SJCRH30 (cell line): ENCODE measurements at places on chromosomes 3 and 15. TPM values are rescaled to one million over a fixed set of nuclear protein-coding genes. Genes with fewer than 3 reads are reported as not detected.

DNA sequence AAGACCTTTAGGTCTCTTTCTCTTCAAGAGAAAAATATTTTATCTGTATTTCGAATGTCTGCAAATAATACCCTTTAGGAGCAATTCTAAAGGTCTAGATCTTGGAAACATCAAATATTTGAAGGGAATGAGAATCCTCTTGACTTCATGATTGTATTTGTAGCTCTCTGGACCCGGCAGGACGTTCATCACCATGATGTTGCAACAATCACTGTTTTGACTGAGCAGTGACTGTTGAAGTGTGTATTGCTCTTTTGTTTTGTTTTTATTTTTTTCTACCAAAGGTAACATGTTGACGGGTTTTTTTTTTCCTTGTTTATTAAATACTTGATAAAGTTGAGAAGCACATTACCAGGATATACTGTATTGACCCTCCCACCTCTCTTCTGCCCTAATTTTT lies 55.3 kb upstream of the CCR4 start:
- no peak for DNase-seq
- H3K36me3 ChIP-seq = no peaks in the 10 kb centered on the region
- no peaks in the 10 kb centered on the region for H3K4me1 ChIP-seq
- no peak overlapping the region for H3K4me3 ChIP-seq

The UROC1 gene
- total RNA-seq = not detected in 2 replicates

GRCh38 chr3:10666621-10667020 lies 149.4 kb upstream of the SLC6A11 start:
- no peak overlapping the region for H3K27ac ChIP-seq
- H3K4me3 ChIP-seq = no peak overlapping the region
- no peaks in the 10 kb centered on the region for H3K36me3 ChIP-seq
- H3K4me1 ChIP-seq = no peaks in the 10 kb centered on the region
- peaks cover 14% of the 10 kb centered on the region for H3K27me3 ChIP-seq

The ARPIN gene
- 2.4 and 2.8 TPM in 2 replicates for total RNA-seq

The CSK gene
- 23.2 and 24.0 TPM in 2 replicates for total RNA-seq
